ENCODE measurements at places on chromosomes 13 and 19.

GRCh38 chr19:48190288-48190884 lies 19.9 kb downstream of the ZSWIM9 start:
- no peak for DNase-seq

GRCh38 chr19:49489601-49490167 lies 2.3 kb downstream of the RPL13A start:
- DNase-seq: no peak

- no peak for DNase-seq
Observed at GRCh38 chr19:7440188-7440975, 48.5 kb downstream of the PEX11G start.

DNA sequence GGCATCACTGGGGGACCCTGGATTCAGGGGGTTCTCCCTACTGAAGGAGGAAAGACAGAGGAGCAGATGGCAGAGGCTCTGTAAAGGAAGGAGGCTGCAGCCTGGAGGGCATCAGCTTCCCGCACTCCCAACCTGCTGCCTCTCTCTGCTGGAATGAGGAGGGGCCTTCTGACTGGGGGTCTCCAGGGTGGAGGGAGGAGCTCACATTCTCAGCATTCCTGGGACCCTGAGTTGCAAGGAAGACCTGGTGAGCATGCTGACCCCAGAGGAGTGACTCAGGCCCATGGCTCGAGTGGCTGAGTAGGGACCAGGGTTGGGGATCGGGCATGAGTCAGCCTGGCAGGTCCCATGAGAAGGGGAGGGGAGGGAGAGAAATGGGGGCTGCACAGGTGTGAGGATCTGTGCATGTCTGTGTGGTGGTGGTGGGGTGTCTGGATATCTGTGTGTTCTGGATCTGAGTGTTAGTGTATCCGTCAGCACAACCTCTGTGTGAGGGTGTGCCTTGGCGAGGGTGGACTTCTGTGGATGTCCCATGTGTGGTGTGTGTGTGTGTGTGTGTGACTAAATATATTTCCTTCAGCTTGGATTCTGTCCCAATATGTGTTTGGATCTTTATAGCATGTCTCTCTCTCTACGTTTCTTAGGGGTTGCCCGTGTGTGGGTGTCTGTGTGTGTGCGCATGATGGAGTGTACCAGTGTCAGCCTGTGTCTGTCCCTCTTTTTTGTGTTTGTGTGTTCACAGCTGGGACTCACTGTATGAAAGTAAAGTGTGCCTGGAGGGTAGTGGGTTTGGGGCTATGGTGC lies 4.6 kb downstream of the AXL start:
- DNase-seq: no peak

- DNase-seq: no peak
Observed at GRCh38 chr13:93745884-93746283, 519.3 kb downstream of the GPC6 start.

- peak; percentile 90 for DNase-seq
Observed at GRCh38 chr13:101626925-101627555, 174.6 kb downstream of the ITGBL1 start.

DNA sequence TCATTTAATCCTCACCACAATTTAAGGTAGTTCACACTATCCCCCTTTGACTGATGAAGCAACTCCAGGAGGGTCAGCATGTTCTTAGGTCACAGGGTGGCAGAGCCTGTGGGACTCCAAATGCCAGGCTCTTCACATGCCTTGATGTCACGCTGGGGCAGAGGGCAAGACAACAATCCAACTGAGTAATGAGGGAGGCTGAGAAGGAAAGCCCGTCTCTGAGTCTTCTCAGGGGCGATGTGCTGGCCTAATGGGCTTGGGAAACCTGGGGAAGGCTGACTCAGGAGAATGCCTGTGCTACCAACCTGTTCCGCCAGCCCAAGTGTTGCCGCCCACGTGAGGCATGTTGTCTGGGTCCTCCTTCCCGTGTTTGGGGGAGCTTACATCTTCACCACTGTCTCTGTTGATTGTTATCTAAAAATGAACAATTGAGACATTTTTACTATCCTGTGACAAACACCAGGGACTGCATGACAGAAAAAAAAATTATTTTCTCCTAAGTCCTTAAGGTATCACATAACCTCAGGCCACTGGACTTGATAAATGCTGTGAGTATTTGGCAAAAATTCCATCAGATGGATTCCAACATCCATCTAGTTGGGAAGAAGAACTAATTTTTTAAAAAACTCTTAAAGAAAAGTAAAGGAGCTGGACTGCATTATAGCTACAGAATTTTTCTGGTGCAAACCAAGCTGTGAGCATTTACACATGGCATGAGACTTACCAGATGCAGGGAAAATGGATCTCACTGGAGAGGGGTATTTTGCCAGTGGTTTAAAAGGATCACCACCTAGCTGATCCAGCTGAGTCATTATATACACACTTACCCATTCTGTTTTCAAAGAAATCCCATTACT lies 157.5 kb downstream of the RGCC start:
- no peak for DNase-seq

DNA sequence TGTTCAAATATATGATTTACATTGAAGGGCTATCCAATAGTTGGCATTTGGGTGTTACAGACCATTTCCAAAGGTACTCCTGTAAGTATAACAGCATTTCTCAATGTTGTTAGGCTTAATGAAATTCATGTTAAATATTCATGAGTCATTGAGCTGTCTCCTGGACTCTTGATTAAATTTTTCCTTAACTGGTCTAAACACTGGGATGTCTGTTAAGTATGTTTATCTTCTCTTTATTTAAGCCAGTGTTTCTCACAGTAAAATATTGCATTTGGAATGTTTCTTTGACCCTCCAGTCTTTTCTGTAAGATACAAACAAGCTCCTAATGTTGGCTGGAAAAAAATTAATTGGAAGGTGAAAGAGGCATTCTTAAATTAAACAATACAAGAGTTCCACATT lies 402.5 kb upstream of the HTR2A start:
- no peak for DNase-seq

GRCh38 chr19:55283548-55284377 lies at the start of gene BRSK1:
Gene BRSK1, plus strand, starts transcription at chr19:55283997. Its CDS starts 446 bp downstream, at chr19:55284443.
- DNase-seq: no peak

DNA sequence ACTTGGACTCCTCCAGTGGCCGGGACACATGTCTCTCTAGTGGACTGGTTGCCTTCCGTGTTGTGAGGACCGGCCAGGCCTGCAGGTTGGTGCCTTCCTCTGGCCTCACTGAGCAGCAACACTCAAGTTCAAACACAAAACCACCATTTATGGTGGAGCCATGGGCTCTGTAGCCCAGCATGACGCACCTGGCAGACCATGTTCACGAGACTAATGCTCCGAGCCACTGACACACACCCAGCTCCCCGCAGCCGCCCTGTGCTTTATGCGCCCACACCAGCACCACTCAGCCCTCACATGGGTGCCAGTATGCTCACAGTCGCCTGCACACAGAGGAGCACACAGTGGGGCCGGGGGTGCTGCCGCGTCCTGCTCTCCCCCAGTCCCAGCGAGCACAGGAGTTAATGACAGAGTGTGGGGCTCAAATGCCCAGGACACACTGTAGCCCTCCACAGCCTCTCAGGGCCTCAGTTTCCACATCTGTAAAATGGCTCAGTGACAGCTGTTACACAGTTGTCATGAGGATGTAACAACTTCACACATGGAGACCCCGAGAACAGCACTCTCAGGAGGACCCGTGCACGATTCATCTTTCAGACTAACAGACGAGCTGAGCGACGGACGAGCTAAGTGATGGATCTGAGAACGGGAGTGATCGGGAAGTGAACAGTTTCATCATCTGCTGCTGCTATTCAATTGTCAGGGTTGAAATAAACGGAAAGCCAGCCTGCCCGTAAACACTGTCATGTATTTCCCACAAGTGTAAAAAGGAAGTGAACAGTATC lies 7.8 kb downstream of the GAS6 start:
- DNase-seq: peak; percentile 30

DNA sequence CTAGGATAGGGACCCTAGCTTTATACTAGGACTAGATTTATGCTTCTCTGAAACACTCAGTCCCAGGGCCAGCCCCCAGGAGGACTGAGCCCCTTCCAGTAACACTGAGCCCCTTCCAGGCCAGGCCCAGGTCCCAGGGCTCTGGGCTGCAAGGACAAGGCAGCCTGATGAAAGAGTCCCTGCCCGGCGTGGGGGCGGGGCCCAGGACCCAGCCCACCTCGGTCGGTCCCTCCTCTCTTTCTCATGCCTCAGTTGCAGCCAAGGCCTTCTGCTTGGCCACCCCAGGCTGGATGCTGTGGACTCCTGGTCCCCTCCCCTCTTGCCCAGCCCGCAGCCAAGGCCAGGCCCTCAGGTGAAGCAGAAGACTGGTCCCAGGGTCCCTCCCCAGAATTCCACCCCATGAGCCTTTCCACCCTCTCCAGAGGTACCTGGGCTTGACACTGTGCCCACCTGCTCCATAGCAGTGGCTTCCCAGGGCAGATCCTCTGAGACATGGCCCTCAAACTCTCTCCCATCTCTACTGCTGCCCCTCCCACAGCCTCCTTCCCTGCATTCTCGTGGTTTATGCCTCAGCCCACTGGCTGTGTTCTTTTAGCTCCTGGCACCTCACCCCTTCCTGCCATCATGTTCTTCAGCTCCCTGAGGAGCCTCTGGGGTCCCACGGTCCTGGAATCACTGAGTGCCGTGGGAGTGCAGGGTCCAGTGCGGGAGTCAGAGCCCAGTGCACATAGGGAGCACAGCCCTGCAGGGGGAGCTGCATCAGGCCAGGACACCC lies 53.6 kb upstream of the C1QTNF9B start:
- no peak for DNase-seq

- DNase-seq: no peak
Observed at GRCh38 chr13:20231839-20232555, at the start of gene GJB6. Gene GJB6, minus strand, starts transcription at chr13:20232319. Its CDS starts 8,839 bp downstream, at chr13:20223480.

- DNase-seq: peak; percentile 43
Observed at GRCh38 chr13:38328699-38329098, 21.0 kb upstream of the UFM1 start.

- peak; percentile 49 for DNase-seq
Observed at GRCh38 chr19:46748325-46749109, 2.3 kb upstream of the STRN4 start.

DNA sequence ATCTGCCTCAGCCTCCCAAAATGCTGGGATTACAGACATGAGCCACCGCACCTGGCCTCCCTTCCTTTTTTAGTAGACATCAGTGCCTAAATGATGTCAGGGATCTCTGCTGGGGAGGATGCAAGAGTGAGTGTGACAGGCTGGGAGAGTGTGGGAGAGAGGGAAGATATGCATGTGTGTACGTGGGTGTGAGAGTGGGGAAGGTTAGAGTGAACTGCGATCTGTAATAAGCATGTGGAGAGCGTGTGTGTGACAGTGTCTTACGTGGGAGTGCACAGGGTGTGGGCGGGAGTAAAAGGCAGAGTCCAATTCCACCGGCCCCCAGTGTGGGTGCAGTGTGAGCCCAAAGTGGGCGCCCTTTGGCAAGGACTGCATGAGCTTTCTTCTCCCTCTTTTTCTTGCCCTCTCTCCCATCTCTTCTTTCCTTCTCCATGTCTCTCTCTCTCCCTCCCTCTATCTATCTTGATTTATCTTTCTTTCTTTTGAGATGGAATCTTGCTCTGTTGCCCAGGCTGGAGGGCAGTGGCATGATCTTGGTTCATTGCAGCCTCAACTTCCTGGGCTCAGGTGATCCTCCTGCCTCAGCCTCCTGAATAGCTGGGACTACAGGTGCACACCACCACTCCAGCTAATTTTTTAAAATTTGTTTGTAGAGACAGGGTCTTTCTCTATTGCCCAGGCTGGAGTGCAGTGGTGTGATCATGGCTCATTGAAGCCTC lies 893 bp upstream of the NPHS1 start:
- no peak for DNase-seq

DNA sequence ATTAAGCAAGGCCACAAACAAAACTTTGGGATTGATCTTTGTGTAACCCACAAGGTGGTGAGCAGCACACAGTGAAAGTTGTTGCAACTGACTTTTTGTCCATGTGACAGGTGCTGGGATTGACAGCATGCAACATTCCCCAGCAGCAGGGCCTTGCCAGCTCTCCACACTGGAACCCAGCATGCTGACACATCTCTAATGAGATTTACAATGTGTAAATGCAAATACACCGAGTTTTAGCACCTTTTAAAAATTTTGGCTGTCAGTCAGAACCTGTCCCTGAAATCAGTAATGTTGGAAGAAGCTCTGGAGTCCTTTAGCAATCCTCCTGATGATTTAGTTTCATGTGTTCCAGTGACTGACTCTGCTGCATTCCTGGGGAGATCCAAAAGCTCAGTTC lies 16.5 kb upstream of the PCDH8 start:
- no peak for DNase-seq

GRCh38 chr13:98206946-98207345 lies 29.9 kb upstream of the RNF113B start:
- no peak for DNase-seq

- DNase-seq: no peak
Observed at GRCh38 chr19:50547385-50548190, 20.6 kb downstream of the LRRC4B start.

- DNase-seq: no peak
Observed at GRCh38 chr13:80290591-80290990, 50.3 kb downstream of the SPRY2 start.

DNA sequence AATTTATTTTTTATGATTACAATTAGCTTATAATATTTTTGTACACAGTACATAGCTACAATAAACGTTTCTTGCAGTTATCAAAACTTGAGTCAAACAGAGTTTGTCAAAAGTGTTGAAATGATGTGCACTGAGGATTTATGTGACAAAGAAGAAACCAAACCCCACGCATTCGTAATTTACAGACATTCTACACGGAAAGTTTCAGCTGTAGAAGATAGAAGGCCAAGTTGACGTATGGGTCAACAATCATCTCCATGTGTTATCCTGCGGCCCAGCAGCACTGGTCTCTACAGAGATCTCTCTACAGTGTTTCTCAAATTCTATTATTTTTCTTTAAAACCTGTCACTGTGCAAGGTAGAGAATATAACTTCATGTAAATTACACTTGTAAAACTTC lies 1507.6 kb downstream of the PCDH9 start:
- no peak for DNase-seq

DNA sequence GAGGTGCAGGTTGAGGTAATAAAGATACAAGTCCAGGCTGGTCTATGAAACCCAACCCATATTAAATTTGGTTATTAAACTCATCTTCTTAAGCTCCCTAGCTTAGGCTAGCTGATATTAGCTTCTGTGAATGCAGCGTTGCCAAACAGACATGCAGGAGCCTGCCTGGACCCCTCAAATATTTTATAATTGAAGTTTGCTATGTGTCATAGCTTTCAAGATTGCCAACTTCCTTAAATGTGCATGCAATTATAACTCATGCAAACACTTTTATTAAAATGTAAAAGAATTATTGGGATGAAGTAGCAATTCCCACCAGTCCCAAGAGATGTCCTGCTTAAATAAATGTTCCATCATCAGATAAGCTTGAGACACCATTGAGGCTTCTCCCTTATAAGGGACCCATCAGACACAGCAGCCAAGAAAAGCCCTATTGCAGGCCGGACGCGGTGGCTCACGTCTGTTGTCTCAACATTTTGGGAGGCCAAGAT lies 51.3 kb downstream of the MBNL2 start:
- no peak for DNase-seq

GRCh38 chr13:104773775-104774174 lies 1707.6 kb upstream of the SLC10A2 start:
- peak; percentile 62 for DNase-seq

DNA sequence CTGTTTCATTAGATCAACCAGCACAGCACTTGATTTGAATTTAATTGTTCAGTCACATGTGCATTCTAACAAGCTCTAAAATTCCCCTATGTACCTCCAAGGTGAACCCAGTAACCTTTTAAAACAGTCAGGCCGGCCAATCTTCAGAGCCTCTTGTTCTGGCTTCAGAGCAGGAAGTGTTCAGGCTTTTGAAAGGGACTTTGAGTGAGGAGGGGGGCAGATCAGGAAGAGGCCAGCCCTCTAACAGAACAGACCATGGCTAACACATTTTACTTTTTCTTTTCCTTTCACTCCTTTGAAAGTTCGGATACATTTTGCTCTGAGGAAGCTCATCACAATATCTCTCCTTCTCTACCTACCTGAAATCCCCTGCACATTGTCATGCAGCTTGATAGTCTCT lies 390.3 kb downstream of the TBC1D4 start:
- peak; percentile 25 for DNase-seq

All from MM.1S (cell line).